Kidney capillary endothelial cell (primary cell): ENCODE measurements at places on chromosomes 1 and 21.

- DNase-seq = no peak
These were observed 2.3 kb downstream of the TNNT2 start for GRCh38 chr1:201375169-201375568.

DNA sequence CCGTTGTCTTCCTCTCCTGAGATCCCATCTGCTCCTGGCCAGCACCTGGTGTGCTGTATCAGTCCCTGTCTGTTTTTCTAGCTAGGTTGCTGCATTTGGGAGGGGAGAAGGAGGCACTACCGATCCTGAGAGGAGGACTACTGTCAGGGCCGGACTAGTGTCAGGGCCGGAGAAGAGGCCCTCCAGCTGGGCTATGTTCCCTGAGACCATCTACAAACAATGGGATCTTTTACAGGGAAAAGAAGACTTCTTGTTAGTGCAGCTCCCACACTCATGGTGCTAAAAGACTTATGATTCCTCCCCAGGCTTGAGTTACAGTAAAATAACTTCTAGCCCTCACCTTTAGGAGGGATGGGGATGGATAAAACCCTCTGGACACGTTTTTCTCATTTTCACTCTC lies 141.0 kb upstream of the TNR start:
- no peak for DNase-seq

DNA sequence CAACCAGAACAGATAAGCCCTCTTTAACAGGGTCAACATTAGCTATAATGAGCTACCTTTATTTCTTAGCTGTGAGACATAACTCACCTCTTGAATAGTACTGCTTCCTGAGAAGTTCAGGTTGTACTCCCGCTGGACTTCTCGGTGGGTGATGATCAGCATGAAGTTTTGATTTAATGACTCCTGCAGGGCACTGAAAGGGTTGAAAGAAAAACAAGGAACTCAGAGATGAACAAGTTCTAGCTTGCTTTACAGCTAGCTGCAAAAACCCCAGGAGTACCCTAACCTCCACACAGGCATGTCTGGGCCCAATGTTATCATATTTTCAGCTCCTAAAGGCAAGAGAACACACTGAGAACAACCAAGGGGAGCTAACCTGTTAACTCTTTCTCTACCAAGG lies 254.4 kb downstream of the FAF1 start:
- no peak for DNase-seq

- DNase-seq = no peak
These were observed 754.6 kb downstream of the MRPL39 start for GRCh38 chr21:24852610-24853195.
